Neural progenitor cell (in vitro differentiated cells): ENCODE measurements at places on chromosomes 3 and 15.
A peak's percentile ranks its signal among the peaks of the same experiment; 100 is the strongest.

GRCh38 chr3:47315069-47315647, 32.4 kb downstream of the KLHL18 start:
- DNase-seq: no peak

GRCh38 chr3:148698190-148698810, 597 bp downstream of the AGTR1 start:
- DNase-seq: no peak

DNA sequence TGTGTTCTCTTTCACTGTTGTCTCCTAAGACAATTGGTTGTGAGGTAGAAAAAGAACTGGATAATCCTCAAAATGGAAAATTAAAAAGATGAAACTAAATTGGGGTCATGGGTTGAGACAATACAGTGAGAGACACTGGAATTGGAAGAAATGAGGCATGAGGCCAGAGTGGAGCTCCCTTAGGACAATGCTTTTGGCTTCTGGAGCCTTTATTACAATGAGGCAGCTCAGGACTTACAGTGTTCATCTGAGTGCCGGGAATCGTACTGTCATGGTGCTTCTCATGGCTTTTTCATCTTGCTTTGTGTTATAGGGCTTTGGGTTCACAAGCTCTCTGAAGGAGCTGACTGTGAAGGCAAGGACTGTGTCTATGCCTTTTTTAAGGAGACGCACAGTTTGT, 293.5 kb downstream of the SOX2 start:
- no peak for DNase-seq

- DNase-seq: no peak
Observed at GRCh38 chr15:77869021-77869895, 208.3 kb downstream of the TBC1D2B start.

GRCh38 chr3:45969116-45969515, 25.9 kb downstream of the CXCR6 start:
- no peak for DNase-seq

- no peak for DNase-seq
Observed at GRCh38 chr3:194906970-194907629, 221.4 kb downstream of the FAM43A start.

DNA sequence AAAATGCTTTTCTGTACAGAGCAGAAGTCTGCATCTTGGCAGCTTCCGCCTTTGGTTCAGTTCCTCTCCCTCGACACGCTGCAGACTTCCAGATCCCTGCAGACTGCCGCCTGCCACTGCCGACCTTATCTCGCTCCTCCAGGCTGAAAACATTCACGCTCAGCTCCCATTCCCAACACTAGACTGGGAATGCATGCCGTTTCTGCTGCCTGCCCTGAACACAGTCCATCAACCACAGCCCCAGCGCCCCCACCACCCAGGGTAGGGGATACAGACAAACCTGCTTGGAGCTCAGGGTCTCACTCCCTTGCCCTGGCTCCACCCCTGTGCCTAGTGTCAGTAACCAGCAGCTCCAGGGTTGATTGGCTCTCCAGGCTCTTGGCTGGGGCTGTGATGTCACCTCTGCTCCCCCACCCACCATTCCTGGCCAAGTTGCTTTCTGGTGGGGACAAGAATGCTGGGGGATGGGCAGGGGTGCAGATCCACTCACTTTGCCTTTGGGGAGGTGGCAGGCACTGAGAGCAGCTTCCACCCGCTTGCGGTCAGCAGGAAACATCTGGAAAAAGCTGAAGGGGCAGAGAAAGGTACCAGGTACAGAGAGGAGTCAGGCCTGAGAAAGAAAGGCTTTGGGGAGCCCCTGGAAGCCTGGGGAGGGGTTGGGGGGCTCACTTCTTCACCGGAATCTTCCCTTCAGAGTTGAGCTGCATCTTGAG, 6.1 kb downstream of the PLCB2 start:
- no peak for DNase-seq

GRCh38 chr3:18438586-18438985, 13.4 kb upstream of the SATB1 start:
- DNase-seq: no peak

DNA sequence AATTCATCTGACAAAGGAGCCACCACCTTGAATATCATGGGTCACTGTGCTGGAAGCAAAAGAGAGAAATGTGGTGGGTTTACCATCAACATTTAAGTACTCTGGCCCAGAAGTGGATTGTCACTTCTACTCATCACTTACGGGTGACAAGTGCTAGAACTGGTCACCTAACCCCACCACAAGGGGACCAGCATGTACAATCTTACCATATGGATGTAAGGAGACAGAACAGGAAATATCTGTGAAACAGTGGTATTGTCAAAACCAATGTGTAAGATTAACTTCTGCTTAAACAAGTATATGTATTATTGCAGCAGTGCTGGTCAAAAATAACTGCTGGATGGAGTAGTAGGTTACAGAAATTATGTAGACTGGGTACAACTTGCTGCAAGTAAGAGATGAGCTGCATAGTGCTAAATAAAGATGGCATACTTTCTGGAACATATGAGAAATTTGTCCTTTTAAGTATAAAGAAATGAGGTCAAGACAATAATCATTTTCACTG, 171.8 kb downstream of the POTEB3 start:
- no peak for DNase-seq

- peak; percentile 85 for DNase-seq
Observed at GRCh38 chr3:122977746-122978466, 49.7 kb downstream of the SEMA5B start.

- no peak for DNase-seq
Observed at GRCh38 chr3:142000325-142000870, 124.0 kb downstream of the ATP1B3 start.

DNA sequence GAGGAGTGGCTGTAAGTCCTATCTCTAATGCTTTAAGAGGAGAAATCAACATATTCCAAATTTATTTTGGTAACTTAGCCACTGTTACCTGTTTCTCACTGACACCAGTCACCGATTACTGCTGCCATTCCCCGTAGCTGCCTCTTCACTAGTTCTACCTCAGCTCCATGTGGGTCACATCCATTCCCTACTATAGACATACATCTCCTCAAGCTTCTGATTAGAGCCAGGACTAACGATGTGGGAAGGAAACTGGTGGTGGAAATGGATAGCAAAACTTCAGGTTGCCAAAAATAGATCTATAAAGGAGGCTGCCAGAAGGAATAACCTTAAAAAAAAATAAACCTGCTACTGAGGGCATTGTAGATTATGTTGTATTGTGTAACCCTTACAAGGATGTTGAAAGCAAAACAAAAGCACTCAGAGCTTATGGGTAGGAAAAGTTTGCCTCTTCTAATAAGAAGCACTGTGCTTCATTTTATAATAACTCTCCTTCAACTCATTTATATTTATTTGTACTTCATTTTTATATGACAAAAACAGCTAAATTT, 56.0 kb downstream of the KAT2B start:
- no peak for DNase-seq

DNA sequence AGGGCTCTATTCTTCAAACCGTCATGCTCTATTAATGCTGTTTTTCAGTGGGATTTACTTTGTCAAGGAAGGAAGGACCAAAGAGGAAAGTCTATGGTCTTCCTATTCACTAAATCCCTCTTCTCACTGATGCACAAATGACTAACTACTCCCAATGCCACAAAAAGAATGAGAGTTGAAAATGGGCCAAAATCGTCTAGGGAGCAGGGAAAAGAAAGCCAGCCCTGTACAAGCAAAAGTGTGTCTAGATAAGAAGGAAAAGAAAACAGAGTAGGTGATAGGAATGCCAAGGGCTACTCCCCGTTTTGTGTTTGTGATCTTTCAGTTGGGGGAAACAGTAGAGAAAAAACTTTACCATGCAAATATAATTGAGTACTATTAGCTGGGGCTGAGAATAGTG, 97.2 kb upstream of the TMCO5A start:
- DNase-seq: no peak

DNA sequence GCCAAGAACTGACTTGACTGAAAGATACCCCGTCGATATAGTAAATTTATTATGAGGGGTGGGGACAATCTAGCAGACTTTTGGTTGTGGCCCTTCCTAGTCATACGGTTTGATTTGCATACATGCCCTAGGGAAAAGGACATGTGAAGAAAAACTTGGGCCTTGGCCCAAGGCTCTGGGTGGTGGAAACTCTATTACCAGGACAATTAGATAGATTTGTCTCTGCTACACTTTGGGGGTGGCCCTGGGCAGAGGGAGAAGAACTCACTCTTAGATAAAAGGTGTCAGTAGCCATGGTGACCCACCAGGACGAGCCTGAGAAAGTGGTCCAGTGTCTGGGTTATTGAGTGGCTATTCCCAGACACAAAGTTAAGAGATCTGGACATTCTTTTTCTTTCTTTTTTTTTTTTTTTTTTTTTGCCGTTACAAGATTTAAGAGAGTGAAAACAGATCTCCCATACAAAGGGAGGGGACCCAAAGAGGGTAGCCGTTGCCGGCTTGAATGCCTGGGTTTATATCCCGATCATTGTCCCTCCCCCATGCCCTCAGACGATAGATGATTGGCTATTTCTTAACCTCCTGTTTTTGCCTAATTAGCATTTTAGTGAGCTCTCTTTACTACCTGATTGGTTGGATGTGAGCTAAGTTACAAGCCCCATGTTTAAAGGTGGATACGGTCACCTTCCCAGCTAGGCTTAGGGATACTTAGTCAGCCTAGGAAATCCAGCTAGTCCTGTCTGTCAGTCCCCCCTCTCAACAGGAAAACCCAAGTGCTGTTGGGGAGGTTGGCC, 96.4 kb upstream of the SMAD3 start:
- no peak for DNase-seq

- DNase-seq: no peak
Observed at GRCh38 chr15:48472756-48473155, 141.5 kb downstream of the DUT start.

DNA sequence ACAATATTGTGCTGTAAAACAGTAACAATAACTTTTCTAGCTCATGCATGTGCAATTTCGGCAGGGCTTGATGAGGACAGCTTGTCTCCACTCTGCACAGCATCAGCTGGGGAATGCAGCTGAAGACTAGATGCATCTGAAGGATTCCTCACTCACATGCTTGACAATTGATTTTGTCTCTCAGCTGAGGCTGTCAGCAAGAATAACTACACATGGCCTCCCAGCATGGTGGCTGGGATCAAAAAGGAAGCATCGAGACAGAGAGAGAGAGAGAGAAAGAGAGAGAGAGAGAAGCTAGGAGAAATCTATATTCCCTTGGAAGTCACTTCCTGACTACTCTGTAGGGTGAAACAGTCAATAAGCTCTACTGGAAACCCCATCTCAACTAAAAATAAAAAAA, 487.1 kb downstream of the PLOD2 start:
- peak; percentile 16 for DNase-seq

DNA sequence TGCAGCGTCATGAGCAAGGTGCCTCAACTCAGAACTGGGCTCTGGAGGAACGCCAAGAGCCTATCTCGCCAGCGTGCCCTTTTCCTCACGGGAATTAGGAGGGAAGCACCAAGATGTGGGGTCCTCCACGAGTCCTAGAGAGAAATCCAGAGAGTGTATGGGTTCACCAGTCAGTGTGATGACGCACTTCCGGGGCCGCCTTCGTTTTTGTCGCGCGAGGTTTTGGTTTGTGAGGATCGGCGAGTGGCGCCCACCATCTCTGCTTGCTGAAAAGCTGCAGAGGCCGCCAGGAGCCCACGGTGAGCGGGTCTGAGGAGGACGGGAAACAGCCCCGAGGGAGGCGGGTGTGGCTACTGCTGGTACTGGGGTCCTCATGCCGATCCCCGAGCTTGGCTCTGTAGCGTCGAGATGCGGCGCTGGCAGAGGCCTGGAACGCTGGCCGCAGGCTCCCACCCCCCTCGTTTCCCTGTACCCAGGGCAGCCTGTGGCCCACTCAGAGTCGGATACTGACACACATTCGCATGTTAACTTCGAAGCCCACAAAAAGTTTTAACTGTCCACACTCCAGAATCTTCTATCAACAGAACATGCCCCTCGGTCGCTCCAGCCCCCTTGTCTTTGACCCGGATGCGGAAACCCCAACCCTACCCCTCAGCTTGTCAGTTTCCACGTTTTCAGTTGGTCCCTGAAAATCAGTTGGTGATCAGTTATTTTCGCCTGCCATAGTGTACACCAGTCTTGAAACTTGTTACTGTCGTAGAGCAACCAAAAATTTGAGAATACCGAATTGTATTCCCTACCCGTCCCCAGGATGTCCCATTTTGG, 30.4 kb downstream of the ZNF662 start:
- DNase-seq: no peak

GRCh38 chr3:120765830-120766493, 23.4 kb downstream of the GTF2E1 start:
- no peak for DNase-seq

DNA sequence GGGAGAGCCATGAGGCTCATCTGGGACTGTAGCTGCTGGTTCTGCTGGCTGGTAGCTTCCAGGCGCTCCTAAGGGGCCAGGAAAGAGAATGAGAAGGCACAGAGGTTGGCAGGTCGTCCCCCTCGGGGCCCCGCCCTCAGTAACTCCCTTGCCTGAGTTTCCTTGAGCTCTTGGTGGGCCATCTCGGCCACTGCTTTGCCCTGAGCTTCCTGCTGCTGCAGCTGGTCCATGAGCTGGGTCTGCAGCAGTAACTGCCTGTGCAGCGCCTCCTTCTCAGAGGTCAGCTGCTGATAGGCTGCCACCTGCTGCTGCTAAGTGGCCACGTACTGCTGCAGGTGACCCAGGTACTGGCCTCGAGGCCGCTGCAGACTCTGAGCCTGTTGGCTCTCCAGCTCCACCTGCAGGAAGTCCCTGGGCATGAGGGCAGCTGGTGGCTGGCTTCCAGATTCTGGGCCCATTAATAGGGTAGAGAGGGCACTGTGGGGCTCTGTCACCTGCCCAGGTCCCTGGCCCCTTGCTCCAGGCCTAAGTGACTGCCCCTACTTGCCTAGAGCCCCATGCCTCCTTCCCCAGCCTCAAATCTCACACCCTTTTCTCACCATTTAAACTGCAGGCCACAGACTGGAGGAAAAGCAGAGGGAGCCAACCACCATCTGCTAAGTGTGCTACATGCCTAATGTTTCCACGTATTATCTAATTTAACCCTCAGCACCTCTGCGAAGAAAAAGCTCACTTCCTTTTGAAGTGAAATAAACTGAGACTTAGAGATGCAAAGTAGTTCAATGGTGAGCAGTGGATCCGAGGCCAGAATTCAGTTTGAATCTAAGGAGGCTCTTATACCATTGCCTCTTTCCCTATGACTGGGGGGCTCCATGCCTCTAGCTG, 10.8 kb upstream of the VPS33B start:
- peak; percentile 81 for DNase-seq

- DNase-seq: no peak
Observed at GRCh38 chr3:196643201-196643749, 3.8 kb downstream of the NRROS start.

DNA sequence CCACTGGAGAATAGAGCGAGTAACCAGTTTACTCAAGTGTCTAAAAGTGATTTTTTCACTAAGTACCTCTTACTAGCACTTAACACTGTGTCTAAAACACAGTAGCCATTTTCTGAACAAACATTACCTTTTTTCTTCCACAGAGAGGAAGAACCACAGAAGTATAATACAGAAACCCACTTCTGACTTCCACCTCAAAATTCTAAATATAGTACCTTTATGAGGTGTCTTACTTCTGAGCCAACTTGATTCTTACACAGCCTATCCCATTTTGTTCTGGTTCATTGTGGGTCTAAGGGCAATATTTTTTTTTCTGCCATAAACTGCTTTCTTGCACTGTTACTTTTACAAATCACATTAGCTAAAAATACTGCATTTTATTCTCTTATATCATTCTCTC, 821.0 kb downstream of the FHIT start:
- DNase-seq: no peak

- DNase-seq: no peak
Observed at GRCh38 chr3:45686850-45687249, 2.3 kb upstream of the SACM1L start.

GRCh38 chr15:81174125-81174791, 22.4 kb upstream of the IL16 start:
- no peak for DNase-seq

- no peak for DNase-seq
Observed at GRCh38 chr3:150073513-150073912, 102.8 kb upstream of the PFN2 start.

- no peak for DNase-seq
Observed at GRCh38 chr15:51756482-51756881, 5.1 kb downstream of the TMOD2 start.
